ENCODE measurements at places on chromosomes 16 and 17. TPM values are rescaled to one million over a fixed set of nuclear protein-coding genes. Genes with fewer than 3 reads are reported as not detected.

The ZSCAN10 gene
- not detected for polyA plus RNA-seq

The STAC2 gene
- not detected for polyA plus RNA-seq

The NSF gene
- 67.5 TPM for polyA plus RNA-seq

The AGRP gene
- polyA plus RNA-seq, result not detected

The PIK3R5 gene
- polyA plus RNA-seq, result not detected

The TP53TG3C gene
- polyA plus RNA-seq, result not detected

The VMP1 gene
- 186 TPM for polyA plus RNA-seq

The NACA2 gene
- polyA plus RNA-seq, result 0.15 TPM

The CD300LB gene
- not detected for polyA plus RNA-seq

The ALOX15B gene
- not detected for polyA plus RNA-seq

DNA sequence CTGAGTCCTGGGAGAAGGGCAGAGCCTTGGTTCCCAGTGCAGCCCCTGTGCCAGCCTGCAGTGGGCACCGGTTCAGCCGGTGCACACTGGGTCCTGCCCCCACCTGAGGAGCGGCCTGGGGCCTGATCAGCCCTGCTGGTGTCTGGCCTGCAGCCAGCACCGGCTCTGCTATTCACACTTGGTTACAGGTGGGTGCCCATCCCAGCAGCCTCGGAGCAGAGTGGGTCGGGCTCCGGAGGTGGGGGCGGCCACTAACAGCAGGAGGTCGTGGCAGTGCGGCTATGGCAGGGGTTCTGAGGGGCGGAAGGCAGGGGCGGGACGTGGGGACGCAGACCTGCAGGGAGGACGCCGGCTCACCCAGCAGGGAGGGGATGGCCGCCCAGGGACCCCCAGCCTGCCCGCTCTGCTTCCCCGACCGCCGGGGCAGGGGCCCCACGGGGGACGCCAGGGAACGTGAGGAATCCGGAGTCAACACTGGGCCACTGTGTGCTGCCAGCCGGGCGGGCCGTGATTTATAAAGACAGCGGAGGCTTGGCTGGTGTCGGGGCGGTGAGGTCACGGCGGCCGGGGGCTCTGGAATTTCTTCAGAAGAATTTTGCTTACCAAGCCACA is 20.3 kb downstream of the METRNL start:
- DNase-seq, result no peak

DNA sequence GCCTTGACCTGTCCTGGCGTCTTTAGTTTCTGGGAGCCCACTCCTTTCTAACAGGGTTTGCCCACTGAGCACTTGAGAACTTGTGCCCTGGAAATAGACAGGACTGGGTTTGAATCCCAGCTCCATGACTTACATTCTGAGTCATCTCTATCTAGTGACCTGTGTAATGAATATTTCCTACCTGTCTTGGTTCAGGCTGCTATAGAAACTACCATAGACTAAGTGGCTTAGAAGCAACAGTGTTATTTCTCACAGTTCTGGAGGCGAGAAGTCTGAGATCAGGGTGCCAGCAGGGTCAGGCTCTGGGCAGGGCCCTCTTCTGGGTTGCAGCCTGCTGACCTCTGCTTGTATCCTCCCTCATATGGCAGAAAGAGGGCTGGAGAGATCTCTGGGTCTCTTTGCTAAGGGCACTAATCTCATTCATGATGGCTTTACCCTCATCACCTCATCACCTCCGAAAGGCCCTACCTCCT is 110.7 kb upstream of the DHX40 start:
- no peak for DNase-seq

GRCh38 chr16:85246473-85246872 is 134.2 kb upstream of the CIBAR2 start:
- DNase-seq, result no peak

- DNase-seq, result no peak
Measured at GRCh38 chr17:31919802-31920525, 16.8 kb upstream of the SUZ12 start.

DNA sequence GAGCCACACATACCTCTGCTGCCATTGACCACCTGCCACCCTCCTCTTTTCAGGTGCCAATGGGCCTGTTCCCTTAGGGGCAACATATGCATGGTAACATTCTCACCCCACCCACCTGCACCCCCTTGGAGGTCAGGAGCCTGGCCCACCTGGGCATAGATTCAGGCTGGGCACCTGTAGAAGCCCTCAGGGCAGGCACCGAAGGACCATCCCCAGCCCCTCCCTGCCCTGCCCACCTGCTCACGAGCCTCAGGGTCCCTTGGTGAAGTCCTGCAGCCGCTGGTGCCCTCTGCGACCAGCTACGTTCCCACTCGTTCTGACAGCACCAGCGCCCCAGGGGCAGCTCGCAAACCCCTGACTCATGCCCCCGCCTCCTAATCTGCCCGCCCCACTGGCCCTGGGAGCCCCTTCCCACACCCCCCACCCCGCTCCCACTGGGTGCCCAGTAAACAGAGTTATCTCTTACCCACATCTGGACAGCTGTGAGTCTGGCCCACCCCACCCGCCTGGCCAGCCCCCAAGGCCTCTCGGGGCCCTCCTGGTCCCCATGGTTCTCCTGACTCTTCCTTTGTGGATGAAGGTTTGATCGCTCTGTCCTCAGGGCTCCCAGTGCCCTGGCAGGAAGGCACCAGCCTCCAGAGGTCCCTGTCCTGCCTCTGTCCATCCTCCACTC is at the start of gene SLC4A1:
Gene SLC4A1, minus strand, starts transcription at position 318 of the 673 bp plus-strand sequence. CDS start 5,269 bp downstream, outside the sequence.
- no peak for DNase-seq

- DNase-seq, result no peak
Measured at GRCh38 chr16:74607310-74607961, 522 bp upstream of the GLG1 start.

DNA sequence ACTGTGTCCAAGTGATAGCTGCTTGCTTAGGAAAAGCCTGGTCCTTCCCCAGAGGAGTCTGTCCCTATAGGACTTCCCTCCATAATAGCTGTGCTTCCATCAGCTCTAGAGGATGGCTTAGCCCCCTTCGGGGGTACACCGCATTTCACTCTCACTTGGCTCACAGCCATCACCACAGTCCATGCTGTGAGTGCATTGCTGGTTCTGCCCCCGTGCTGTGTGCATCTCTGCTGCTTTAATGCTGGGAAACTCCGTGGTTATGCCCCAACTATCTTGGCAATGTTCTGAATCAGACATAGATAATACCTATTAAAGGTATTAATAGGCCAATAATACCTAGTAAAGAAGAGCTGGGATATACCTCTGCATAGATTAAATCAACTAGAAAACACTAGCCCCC is 58.3 kb downstream of the SIAH1 start:
- no peak for DNase-seq

GRCh38 chr16:57797216-57797525 is 5.1 kb downstream of the KIFC3 start:
- no peak for DNase-seq

DNA sequence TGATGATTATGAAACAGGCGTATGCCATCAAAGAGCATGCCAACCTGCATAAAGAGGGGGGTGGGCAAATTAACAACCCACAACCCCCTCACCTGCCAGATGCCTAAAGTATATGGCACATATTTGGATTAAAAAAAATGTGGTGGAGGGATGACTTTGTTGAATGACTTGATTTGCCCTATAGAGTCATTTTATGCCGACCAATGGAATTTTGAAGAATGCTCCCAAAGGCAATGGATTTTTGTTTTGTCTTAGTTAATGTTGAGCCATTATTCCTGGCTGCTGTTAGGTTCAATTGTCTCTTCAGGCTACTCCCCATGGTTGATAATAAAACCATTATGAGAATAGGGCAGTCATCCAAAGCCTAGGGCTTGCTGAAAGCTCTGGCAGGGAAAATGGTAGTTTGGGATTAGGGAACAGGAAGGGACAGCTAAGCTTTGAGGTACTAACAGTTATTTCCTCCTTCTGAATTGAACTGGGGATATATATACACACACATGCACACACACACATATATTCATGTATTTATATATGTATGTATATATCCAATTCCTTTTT is 5.8 kb upstream of the CHCT1 start:
- no peak for DNase-seq

- DNase-seq, result no peak
Measured at GRCh38 chr16:56331915-56332314, 93.4 kb downstream of the AMFR start.

- DNase-seq, result no peak
Measured at GRCh38 chr16:81469710-81470535, 25.3 kb downstream of the CMIP start.

- DNase-seq, result no peak
Measured at GRCh38 chr16:57239107-57239506, 6.0 kb upstream of the ARL2BP start.

GRCh38 chr16:85327731-85328675 is 215.7 kb upstream of the CIBAR2 start:
- DNase-seq, result no peak

DNA sequence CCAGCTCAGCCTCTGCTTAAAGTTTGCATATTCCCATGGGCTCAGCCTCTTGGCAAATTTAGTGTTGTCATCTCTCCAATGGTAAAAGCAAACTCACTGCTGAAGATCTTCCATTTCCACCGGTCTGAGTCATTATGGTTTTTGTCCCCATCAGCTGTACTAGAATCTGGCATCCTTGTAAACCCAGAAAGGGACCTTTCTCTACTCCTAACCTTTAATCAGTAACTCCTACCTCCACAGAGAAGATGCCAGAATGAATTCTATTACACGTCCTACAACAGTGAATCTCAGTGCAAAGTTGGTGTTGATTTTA is 45.8 kb downstream of the ZNF652 start:
- no peak for DNase-seq

DNA sequence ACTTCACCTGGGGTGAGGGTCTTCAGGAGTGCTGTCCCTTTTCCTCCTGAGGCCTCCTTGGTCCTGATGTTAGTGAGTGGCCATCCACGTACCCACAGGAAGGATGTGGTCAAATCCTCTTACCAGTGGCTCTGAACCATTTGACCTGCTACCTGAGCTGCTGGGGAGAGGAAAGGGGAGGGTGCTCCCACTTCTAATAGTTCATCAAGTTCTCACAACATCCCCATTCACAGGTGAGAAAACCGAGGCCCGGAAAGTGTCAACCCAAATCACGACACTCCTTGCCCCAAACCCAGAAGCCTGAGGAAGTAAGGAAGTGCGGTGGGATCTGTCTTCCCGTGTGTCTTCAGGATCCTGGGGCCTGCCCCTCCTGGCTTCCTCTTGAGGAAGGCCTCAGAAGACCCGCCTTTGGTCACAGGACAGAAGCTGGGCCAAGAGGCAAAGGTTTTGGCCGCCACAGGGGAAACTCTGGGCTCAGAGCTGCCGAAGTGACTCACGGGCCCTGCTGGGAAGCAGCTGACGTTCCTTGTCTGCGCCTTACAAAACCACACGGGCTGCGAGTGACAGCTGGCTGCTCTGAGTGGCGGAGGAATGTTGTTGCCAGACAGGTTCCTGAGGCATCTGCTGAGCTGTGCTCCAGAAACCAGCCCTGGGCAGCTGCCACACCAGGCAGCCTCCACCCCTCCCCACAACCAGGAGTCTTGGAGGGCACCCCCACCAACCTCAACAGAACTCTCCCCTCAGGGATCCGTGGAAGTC is 13.9 kb upstream of the KIFC3 start:
- DNase-seq, result peak; percentile 75

- DNase-seq, result no peak
Measured at GRCh38 chr17:47994724-47995123, 23.8 kb downstream of the CDK5RAP3 start.

GRCh38 chr16:5649762-5650743 is 552.5 kb upstream of the EEF2KMT start:
- no peak for DNase-seq

DNA sequence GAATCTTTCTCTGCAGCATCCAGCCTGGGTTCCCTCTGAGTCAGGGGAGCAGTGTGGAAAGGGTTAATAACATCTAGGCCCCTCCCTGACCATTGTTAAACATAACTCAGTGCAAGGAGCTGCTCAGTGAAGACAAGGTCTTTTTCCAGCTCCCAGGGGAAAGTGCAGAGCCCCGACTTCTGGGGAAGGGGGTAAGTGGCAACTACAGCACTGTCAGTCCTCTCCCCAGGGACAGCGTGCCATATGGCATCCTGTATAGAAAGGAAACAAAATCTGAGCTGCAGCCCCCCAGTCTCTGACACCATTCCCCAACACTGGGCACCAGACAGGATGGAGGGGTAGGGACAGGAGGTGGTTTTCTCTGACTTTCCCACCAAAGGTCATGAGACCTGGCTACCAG is 7.8 kb downstream of the MRPL27 start:
- DNase-seq, result no peak

- no peak for DNase-seq
Measured at GRCh38 chr17:76981545-76982295, 113.5 kb downstream of the MGAT5B start.

GRCh38 chr17:66522591-66523272 is 220.3 kb downstream of the PRKCA start:
- DNase-seq, result no peak

GRCh38 chr16:11501632-11502031 is 85.1 kb downstream of the LITAF start:
- DNase-seq, result no peak

GRCh38 chr17:17513626-17514025 is 17.4 kb upstream of the RASD1 start:
- DNase-seq, result no peak

GRCh38 chr17:15513856-15514459 is 46.5 kb upstream of the CDRT4 start:
- no peak for DNase-seq

DNA sequence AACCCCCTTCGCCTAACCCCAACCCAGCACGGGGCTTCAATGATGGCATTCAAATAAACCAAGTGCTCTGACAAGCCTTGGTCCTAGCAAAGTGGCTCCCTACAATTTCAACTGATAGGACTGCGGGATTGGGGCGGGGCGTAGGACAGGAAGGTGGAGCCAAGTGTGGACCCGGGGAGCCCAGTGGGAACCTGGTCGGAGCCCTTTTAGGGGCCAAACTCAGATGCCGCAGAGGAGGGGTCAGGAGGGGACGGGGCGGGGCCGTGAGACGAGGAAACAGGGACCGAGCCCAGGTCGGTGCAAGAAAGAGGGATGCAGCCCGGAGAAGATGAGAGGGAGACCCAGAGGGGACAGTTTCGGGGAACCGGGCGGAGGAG is 13.2 kb upstream of the CDIPT start:
- no peak for DNase-seq

GRCh38 chr17:74076446-74076845 is 127.0 kb upstream of the RPL38 start:
- DNase-seq, result no peak

DNA sequence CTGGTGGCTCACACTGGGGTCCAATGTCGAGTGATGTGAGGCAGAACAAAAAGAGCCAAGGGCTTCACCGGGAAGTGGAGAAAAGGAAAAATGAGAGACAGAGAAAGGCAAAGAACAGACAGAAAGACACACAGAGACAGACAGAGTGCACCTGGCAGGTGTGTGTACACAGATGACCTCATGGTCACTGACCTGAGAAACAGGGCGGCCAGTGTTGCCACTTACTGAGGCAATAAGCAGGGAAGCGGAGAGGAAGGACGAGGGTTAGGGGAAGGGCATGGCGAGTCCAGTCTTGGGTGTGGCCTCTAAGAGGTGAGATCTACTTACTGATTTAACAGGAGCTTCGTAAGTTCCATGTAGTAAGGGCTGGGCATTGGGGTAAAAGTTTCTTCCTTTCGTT is 7.5 kb downstream of the GINS2 start:
- no peak for DNase-seq

DNA sequence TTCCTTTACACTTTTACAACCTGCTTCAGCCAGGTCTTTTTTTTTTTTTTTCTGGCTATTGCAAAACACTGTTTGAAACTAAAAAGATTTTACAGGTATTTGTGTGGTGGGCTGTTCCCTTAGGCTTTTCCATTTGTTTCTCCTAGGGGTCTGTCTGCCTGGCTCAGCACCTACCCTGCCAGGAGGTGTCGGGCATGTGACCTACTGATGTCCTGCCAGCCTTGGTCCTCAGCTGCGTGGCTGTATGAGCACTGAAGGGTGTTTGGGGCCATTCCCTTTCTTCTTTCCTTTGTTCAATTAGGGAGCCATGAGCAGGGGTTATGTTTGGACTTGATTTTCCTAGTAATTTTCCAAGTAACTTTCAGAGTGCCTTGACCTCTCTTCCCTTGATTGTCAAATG is 269.2 kb upstream of the SALL1 start:
- DNase-seq, result no peak
